ENCODE measurements at places on chromosomes 2 and 18.

DNA sequence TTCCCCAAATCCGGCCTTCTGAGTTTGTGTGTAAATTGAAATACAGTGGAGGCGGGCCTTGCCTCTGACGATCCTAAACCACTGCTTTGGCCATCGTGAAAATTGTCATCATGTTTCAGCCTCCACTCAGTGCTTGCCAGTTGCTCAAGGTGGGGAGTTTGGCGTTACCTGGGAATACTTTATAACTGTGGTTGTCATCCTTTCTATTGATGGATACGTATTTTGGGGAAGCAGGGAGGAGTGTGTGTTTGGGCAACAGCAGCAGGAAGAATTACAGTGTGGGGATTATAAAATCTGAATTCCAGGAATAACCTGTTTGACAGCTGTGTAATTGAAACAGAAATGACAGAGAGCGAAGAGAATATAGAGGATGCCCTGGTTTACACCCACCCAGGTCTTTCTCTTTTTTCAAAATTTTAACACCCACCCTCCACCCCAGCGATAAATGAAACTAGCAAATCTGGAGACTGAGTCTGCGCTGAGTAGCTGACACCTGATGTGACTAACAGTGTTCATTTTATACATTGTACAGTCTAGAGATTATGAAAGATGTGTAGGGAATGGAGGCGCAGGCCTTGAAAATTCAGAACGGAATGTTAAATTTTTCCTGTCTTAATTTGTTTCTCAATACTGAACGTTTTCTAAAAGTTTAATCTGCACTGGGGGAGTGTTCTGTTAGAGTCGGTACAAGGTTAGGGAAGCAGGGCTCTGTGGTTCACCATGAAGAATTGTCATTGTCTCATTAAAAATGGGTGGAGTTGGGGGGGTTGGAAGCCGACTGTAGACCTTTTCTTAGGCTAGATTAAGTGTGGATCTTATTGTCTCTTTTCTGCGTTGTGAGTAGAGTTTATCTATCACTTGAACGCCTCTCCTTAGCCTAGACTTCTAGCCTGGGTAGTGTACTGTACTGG is 1.6 kb downstream of the MAP4K4 start:
- H3K36me3 ChIP-seq, result no peaks in the 10 kb centered on the region
- H3K4me3 ChIP-seq, result peak overlapping the region; percentile 81
- H3K4me1 ChIP-seq, result no peaks in the 10 kb centered on the region
- no peaks in the 10 kb centered on the region for H3K27me3 ChIP-seq

DNA sequence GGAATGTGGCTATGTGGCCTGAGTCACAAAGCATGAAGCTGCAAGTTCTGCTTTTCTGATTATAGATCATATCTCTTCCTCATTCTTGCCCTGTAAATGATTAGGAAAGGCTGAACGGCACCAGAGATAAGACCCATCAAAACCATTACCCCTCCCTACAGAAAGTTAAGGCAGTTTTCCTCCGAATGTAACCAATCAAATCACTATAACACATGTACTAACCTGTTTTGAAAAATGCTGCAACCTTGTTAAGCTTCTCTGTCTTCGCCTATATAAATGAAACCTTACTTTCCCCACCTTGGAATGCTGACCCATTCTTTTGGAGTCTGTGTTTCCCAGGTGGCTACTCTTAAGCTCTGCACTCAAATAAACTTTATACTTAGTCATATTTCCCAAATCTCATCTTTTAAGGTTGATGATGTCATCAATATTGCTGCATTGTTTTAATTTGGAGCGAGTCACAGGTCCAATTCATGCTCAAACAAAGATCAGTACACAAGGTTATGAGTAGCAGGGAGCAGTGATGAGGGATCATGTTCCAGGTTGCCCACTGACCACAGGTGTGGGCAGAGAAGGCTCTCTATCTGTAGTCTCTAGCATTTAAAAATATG is 662.3 kb downstream of the IRS1 start:
- H3K4me1 ChIP-seq, result no peaks in the 10 kb centered on the region
- no peaks in the 10 kb centered on the region for H3K27me3 ChIP-seq
- H3K36me3 ChIP-seq, result no peaks in the 10 kb centered on the region
- DNase-seq, result no peak
- no peak overlapping the region for H3K27ac ChIP-seq
- H3K4me3 ChIP-seq, result no peak overlapping the region

DNA sequence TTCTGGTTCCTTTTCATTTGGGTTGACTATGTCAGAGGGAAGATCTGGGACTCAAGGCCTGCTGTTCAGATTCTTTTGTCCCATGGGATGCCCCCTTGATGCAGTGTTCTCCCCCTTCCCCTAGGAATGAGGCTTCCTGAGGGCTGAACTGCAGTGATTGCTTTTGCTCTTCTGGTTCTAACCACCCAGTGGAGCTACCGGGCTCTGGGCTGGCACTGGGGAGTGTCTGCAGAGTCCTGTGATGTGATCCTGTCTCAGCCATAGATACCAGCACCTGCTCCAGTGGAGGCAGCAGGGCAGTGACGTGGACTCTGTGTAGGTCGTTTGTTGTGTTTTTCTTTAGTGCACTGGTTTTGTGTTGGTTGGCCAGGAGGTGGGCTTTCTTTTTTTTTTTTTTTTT is 32.1 kb upstream of the RHOB start:
- H3K4me1 ChIP-seq, result no peaks in the 10 kb centered on the region
- no peak overlapping the region for H3K4me3 ChIP-seq
- peak; percentile 33 for DNase-seq
- no peaks in the 10 kb centered on the region for H3K27me3 ChIP-seq
- no peaks in the 10 kb centered on the region for H3K36me3 ChIP-seq

DNA sequence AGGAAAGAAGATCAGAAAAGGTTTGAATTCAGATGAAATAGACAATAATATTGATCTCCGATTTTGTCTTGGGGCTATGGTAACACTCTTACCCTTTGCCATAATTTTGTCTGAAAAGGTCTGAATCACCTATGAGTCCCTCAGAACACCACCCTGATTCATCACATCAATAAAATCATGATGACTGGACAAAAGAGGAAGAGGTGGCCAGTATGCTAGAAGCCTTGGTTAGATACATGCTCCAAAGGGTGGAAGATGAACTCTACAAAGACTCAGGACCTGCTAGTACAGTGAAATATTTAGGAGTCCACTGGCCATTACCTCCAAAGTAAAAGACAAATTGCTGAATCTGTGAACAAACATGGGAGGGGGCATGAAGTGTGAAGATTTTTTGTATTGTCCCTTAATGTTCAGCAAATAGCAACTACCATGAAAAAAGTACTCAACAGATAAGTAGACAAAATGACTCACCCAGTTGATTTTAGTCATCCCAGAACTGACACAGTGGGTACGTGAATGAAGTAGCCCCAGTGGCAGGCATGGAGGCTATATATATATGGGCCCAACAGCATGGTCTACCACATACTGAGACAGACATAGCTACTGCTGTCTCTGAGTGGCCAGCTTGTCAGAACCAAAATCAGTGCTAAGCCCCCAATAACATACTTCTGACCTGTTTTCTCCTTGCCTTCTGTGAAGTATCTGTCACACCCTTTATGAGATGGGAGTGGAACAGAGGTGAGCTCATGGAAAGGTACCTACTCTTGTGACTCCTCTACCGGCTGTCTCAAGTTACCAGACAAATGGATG is 36.5 kb upstream of the GLS start:
- DNase-seq, result no peak
- no peak overlapping the region for H3K27ac ChIP-seq
- no peak overlapping the region for H3K4me3 ChIP-seq
- no peaks in the 10 kb centered on the region for H3K27me3 ChIP-seq
- no peaks in the 10 kb centered on the region for H3K36me3 ChIP-seq
- no peaks in the 10 kb centered on the region for H3K4me1 ChIP-seq

- no peaks in the 10 kb centered on the region for H3K27me3 ChIP-seq
- H3K4me1 ChIP-seq, result peaks cover 9% of the 10 kb centered on the region
- DNase-seq, result no peak
- peak overlapping the region; percentile 79 for H3K27ac ChIP-seq
Observed at GRCh38 chr2:26000561-26001082, 18.3 kb upstream of the KIF3C start.

- H3K4me3 ChIP-seq, result no peak overlapping the region
- no peaks in the 10 kb centered on the region for H3K27me3 ChIP-seq
- H3K36me3 ChIP-seq, result no peaks in the 10 kb centered on the region
- H3K4me1 ChIP-seq, result no peaks in the 10 kb centered on the region
- no peak overlapping the region for H3K27ac ChIP-seq
Observed at GRCh38 chr18:27825689-27826088, 351.2 kb downstream of the CDH2 start.

GRCh38 chr2:146287281-146287680 is 1557.5 kb upstream of the ACVR2A start:
- H3K27ac ChIP-seq, result no peak overlapping the region
- H3K27me3 ChIP-seq, result no peaks in the 10 kb centered on the region
- no peak for DNase-seq
- no peaks in the 10 kb centered on the region for H3K36me3 ChIP-seq
- H3K4me1 ChIP-seq, result no peaks in the 10 kb centered on the region

GRCh38 chr2:215693193-215693998 is 257.5 kb upstream of the FN1 start:
- DNase-seq, result no peak
- no peaks in the 10 kb centered on the region for H3K36me3 ChIP-seq
- H3K27me3 ChIP-seq, result no peaks in the 10 kb centered on the region
- no peak overlapping the region for H3K4me3 ChIP-seq

GRCh38 chr2:85189606-85190270 is 56.5 kb downstream of the TCF7L1 start:
- no peaks in the 10 kb centered on the region for H3K4me1 ChIP-seq
- H3K27ac ChIP-seq, result no peak overlapping the region
- H3K4me3 ChIP-seq, result no peak overlapping the region
- H3K27me3 ChIP-seq, result no peaks in the 10 kb centered on the region
- DNase-seq, result no peak

DNA sequence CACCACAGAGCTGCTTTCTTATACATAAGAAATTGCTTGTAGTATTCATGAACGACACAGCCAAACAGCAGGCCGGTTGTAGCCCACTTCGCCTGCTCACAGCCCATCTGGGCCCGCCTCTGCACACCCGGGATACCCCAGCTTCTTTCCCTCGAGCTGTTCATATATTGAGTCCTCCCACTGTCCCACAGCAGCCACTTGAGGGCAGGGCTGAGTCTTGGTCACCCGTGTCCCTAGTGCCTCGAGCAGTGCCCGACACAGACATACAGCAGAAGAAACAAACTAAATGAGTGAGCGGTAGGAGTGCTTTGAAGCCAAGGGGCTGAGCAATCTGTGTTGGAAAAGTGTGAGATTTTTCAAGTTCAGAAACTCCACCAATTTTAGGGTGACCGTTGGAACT is 251.4 kb downstream of the KLHL29 start:
- no peaks in the 10 kb centered on the region for H3K27me3 ChIP-seq
- H3K36me3 ChIP-seq, result no peaks in the 10 kb centered on the region
- peak overlapping the region; percentile 46 for H3K27ac ChIP-seq
- no peak for DNase-seq
- no peak overlapping the region for H3K4me3 ChIP-seq

DNA sequence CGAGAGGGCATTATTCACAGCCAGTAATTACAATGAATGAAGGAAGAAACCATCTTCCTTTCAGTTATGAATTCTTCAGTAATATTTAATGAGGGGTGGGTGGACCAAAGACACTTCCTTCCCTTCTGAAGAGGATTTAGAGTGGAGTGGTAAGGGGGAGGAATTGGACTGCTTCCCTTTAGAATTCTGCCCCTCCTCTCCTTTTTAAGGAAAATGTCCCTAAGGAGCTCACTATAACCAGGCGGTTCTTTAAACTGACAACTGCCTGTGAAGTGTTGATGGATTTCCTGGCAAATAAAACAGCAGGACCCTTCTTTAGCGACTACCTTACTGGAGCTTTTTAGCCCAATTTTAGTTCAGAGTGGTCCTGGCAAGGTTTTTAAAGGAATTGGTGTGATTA is 86.4 kb downstream of the LIMS1 start:
- peaks cover 7% of the 10 kb centered on the region for H3K4me1 ChIP-seq
- no peaks in the 10 kb centered on the region for H3K27me3 ChIP-seq
- no peak overlapping the region for H3K4me3 ChIP-seq
- H3K27ac ChIP-seq, result peak overlapping the region; percentile 80

- H3K4me3 ChIP-seq, result no peak overlapping the region
- no peaks in the 10 kb centered on the region for H3K36me3 ChIP-seq
- DNase-seq, result no peak
- no peaks in the 10 kb centered on the region for H3K4me1 ChIP-seq
- H3K27ac ChIP-seq, result no peak overlapping the region
Observed at GRCh38 chr18:7885865-7886264, 318.7 kb downstream of the PTPRM start.

GRCh38 chr2:5173876-5174535 is 518.2 kb upstream of the SOX11 start:
- H3K4me1 ChIP-seq, result no peaks in the 10 kb centered on the region
- H3K36me3 ChIP-seq, result no peaks in the 10 kb centered on the region
- no peak overlapping the region for H3K4me3 ChIP-seq
- H3K27ac ChIP-seq, result no peak overlapping the region
- H3K27me3 ChIP-seq, result no peaks in the 10 kb centered on the region

DNA sequence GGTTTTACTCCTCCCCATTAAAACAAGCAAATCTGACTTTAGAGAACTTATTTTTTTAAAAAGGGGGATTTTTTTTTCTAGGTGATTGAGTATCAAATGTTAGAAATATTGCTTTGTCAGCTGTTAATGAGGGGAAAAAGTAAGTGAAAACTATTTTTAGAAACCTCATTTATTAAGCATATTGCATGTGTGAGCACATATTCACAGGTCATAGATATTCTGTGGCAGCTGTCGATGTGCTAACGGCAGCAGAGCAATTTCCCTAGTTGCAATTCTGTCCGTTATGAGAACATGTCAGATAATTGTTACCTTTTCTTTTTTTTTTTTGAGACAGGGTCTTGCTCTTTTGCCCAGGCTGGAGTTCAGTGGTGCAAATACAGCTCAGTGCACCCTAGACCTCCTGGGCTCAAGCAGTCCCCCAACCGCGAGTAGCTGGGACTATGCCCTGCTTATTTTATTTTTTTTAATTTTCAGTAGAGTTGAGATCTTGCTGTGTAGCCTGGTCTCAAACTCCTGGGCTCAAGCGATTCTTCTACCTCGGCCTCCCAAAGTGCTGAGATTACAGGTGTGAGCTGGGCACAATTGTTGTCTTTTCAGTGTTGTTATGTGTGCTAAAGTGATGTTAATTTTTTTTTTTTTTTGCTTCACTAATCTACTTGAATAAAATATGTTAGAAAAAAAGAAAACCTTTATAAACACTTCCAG is 69.8 kb downstream of the MTA3 start:
- H3K27me3 ChIP-seq, result no peaks in the 10 kb centered on the region
- no peaks in the 10 kb centered on the region for H3K4me1 ChIP-seq
- no peak for DNase-seq
- H3K4me3 ChIP-seq, result no peak overlapping the region

DNA sequence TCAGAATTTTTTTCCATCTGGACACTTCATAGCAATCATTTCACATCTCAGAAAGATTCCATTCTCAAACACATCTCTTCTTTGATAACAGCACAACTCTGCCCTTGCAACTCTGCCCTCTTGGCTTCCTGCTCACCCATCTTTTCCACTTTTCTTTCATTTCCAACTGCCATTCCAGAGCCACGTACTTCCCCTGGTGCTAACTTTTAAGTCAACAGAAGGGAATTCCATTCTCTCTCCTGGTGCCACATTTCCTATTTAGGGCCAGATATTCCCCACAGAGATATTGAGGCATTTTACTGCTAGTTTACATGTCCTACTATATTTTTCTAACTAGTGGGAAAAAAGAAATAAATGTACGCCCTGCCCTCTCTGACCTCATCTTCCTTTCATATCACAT is 590.2 kb downstream of the ARHGAP15 start:
- no peaks in the 10 kb centered on the region for H3K4me1 ChIP-seq
- H3K36me3 ChIP-seq, result no peaks in the 10 kb centered on the region
- no peaks in the 10 kb centered on the region for H3K27me3 ChIP-seq
- no peak overlapping the region for H3K4me3 ChIP-seq
- H3K27ac ChIP-seq, result no peak overlapping the region

Measured in breast epithelium (tissue), 4 donors.